ENCODE measurements at places on chromosomes 7 and 10.

GRCh38 chr10:35447693-35448407 lies 111.5 kb downstream of the CCNY start:
- no peak for DNase-seq

GRCh38 chr10:129933456-129934092 lies 30.5 kb downstream of the EBF3 start:
- no peak for DNase-seq

DNA sequence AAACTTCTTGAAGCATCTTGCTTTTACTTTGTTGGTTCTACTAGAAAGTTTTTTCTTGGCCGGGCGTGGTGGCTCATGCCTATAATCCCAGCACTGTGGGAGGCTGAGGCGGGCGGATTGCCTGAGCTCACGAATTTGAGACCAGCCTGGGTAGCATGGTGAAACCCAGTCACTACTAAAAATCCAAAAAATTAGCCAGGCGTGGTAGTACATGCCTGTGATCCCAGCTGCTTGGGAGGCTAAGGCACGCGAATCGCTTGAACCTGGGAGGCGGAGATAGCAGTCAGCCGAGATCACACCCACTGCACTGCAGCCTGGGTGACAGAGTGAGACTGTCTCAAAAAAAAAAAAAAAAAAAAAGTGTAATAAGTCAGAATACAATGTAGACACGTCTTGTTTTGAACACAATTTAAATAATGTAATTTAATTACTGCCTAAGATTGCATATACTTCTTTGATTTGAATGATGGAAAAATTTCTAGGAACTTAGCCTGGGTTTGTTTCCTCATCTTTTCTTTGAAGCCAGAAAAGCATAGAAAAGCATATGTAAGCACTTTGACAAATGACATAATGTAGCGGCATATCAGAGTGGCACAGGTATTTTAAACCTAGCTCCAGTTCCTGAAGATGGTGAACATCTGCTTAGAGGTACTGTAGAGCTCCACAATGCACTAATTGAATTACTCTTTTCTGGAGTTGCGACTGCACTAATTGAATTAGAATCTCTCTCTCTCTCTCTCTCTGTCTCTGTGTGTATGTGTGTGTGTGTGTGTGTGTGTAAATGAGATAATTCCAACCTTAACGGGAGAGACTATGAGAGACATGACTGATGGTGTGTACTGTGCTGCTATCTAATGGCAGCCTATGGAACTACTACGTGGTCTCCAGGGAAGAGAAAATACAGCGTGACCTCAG lies 87.8 kb downstream of the BTRC start:
- DNase-seq = no peak

DNA sequence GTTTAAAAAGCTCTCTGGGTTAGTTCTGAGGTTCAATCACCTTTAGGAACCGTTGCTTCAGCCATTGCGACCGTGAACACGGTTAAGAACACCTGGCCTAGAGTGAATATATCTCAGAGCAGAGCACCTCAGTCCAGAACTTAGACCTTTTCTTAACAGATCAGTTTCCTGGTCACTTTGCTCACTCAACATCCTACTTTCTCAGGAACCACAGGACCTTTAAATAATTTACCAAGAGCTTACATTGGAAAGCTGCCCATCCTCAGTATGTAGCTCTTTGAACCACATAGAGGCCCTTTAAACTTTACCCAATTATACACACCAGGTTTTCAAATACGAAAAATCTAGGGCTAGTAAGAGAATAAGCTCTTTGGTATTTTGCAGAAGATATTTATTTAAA lies 153.2 kb downstream of the NRBF2 start:
- DNase-seq = no peak

GRCh38 chr10:22133749-22134624 lies 83.8 kb downstream of the EBLN1 start:
- no peak for DNase-seq

DNA sequence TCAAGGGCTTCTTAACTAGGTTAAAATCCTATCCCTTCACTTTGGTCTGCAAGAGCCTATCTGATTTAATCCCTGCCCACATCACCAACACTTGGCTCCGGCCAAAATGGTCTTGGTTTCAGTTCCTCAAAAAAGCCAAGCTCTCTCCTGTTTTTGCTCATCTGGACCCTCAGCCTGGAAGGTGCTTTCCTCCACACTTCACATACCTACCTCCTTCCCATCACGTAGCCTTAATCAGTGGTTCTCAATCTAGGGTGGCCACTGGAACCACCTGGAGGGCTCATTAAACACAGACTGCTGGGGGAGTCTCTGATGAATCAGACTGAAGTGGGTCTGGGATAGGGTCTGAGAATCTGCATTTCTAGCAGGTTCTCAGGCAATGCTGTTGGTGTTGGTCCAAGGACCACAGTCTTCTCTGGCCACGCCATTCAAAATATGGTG lies 227.0 kb upstream of the AOAH start:
- no peak for DNase-seq

DNA sequence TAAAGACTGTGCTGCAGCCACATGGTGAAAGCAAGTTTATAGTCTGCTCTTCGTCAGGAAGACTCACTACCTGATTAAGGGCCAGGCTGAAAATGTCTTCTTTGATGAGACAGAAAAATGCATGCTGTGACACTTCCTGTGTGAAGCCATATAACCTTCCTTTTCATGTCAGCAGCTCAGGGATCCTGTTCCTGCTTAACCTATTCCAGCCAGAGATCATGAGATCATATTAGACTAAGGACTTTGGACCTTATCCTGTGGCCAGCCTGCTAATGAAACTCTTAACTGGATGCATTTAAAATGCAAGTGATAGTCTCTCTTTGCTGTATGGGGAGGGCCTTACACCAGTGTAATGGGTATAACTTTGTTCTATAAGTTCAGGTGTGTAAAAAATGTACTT lies 165.2 kb downstream of the PTEN start:
- no peak for DNase-seq

DNA sequence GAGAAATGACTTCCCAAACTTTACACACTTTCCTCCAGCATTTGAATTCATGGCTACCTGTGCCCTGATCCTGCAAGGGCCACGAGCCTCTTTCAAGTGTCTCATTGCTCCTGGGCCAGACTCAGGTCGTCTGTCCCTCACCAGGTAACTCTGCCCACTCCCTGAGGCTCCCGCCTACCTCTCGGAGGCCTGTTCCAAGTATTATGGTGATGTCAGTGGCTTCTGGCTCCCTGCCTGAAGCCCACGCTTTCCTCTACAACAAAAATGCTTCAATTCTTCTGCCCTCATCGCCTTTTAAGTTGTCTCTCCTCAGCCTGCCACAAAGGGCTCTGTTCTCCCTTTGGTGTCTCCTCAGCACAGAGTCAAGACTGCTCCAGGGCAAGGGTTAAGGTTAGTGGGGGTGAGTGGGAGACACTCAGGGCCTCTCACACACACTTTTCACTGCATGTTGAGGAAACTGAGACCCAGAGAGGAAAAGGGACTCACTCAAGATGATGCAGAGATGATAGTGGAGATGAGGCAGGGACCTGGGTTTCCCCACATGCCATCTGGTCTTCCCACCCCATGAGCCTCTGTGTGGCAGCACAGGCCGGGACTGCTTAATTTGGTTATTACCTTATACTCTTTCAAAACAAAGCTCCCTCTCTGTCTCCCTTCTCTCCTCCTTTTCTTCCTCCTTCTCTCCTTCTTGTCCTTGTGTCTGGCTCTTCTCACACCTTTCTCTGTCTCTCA lies 28.3 kb upstream of the EGR2 start:
- DNase-seq = no peak

DNA sequence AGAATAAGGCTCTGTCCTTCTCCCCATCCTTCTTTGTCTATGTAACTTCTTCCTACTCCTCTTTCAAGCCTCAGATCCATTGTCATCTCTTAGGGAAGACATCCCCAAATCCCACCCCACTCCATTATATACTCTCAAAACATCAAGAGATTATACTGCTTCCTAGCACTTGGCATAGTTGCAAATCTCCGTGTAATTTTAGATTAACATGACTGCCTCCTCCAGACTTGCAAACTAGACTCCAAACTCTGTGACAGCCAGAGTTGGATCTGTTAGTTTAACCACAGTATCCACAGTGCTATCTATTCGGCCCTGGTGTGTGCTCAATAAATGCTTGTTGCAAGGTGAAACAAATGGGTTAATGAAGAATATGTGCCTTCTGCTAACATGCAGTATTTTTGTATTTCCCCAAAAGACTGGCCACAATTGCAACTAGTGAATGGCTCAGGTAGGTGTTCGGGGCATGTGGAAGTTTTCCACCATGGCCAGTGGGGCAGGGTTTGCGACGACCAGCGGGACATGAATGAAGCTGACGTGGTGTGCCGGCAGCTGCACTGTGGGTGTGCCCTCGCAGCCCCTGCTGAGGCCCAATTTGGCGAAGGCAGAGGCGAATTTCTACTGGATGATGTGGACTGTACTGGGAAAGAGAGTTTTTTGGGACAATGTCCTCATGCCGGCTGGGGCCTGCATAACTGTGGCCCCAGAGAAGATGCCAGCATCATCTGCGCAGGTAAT lies 34.5 kb upstream of the C10orf120 start:
- DNase-seq = no peak

GRCh38 chr10:92990615-92991014 lies 70.0 kb upstream of the CYP26C1 start:
- DNase-seq = no peak

GRCh38 chr7:1083729-1084657 lies 3.9 kb upstream of the GPER1 start:
- no peak for DNase-seq

DNA sequence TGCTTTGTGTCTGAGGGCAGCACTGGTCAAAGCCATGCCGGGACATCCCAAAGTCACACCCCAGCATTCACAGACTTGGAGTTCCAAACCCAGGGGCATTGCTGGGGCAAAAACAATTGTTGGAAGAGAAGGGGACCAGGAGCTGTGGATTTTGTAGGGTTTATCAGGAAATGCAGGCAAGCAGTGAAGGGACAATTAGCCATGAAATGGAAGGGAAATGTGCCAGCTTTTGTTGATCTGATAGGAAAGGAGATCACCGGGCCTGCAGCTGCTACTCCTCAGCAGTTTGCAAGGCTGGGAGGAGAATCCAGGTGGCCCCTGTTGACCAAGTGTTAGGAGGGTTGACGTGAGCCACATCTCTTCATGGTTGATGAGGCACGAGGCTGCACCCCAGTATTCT lies 2.5 kb upstream of the BRI3 start:
- DNase-seq = no peak

- DNase-seq = no peak
These were observed 100.4 kb downstream of the RGS10 start for GRCh38 chr10:119441921-119442757.

GRCh38 chr10:69405221-69405620 lies 11.5 kb downstream of the TACR2 start:
- DNase-seq = no peak

GRCh38 chr7:157080111-157080730 lies 58.5 kb upstream of the UBE3C start:
- DNase-seq = no peak
